ENCODE measurements at places on chromosomes 3 and 15.

- no peak for DNase-seq
These were observed 68.1 kb downstream of the TRIM69 start for GRCh38 chr15:44804298-44805046.

GRCh38 chr3:15428539-15428938 lies 1.1 kb downstream of the EAF1 start:
- DNase-seq: peak; percentile 41

DNA sequence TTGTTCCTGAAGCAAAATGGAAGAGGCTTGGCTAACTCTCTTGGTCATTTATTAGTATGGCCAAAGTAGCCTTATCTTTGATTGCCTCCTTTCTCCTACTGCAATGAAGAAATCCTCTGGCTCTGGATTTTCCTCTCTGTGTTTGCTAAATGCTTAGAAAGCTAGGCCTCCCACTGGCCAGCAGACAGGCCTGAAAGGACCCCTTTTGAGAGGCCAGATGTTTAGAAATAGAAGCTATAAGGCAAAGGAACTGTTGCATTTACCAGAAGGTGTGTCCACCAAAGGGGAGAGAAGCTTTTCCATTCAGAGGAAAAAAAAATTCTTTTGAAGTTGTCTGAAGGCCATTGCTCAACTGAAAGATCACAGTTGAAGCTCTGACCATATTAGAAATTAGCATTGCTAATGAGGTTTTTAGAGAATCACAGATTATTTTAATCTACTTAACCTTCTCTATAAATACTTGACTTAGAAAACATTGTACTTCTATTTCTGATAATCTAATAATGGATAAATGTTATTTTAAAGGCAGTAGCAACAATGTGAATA lies 160.8 kb downstream of the SYNPR start:
- DNase-seq: no peak

- no peak for DNase-seq
These were observed 29.3 kb downstream of the CCNL1 start for GRCh38 chr3:157130467-157131251.

- no peak for DNase-seq
These were observed 19.7 kb downstream of the EBLN2 start for GRCh38 chr3:73081140-73081539.
